ENCODE measurements at places on chromosomes 4 and X.

GRCh38 chr4:70734971-70735370, 13.2 kb downstream of the RUFY3 start:
- no peak for DNase-seq

- no peak for DNase-seq
These were observed 236.7 kb upstream of the JADE1 start for GRCh38 chr4:128572778-128573241.

- DNase-seq = no peak
These were observed 555.0 kb upstream of the DIPK2B start for GRCh38 chrX:45755703-45756102.

DNA sequence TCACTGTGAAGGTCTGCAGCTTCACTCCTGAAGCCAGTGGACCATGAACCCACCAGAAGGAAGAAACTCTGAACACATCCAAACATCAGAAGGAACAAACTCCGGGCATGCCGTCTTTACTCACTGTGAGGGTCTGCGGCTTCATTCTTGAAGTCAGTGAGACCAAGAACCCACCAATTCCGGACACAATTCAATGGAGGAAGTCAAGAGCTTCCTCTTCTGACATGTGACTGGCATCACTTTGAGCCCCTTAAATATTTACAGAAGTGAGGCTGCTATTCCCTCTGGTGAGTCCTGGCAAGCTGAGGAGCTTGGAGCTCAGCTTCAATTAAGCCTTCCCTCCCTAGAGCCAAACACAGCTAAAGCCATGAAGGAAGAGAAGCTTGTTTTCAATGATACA, 103.5 kb upstream of the SRD5A3 start:
- no peak for DNase-seq

- DNase-seq = no peak
These were observed 32.8 kb downstream of the ENOPH1 start for GRCh38 chr4:82463221-82463620.

DNA sequence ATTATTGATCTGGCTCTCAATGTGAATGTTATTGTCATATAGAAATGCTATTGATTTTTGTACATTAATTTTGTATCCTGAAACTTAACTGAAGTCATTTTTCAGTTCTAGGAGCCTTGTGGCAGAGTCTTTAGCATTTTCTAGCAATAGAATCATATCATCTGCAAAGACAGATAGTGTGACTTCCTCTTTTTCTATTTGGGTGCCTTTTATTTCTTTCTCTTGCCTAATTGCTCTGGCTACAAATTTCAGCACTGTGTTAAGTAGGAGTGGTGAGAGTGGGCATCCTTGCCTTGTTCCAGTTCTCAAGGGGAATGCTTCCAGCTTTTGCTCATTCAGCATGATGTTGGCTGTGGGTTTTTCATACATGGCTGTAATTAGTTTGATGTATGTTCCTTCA, 102.7 kb downstream of the SH3BGRL start:
- no peak for DNase-seq

DNA sequence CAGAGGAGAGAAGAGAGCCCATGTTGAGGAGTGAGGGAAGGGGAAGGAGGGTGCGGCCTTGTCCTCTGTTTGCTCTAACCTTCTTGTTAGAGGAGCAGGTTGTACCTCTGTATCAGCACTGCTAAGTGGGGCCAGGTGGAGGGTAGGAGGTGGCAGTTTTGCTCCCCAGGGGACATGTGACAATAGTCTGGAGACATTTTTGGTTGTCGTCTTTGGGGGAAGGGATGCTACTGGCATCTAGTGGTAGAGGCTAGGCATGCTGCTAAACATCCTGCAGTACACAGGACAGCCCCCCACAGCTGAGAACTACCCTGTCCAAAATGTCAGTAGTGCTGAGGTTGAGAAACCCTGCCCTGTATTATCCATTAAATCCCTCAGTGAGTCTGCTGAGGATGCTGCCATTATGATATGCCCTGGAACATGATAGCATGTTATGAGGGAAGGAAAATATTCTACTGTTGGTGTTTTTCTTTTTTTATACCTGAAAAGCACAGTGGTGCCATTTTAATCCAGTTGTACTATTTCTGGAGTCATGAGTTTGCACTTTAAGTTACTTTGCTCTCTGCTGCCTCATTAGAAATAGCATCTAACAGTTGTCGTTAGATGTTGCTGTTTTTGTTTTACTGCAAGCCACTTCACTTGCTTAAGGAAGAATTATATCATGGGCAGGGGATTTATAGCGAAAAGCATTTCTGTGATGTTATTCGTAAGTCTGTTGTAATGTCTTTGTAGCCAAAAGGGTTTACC, 90.6 kb downstream of the LRP2BP start:
- DNase-seq = no peak

GRCh38 chrX:48741834-48742233, 19.7 kb upstream of the GLOD5 start:
- DNase-seq = no peak

DNA sequence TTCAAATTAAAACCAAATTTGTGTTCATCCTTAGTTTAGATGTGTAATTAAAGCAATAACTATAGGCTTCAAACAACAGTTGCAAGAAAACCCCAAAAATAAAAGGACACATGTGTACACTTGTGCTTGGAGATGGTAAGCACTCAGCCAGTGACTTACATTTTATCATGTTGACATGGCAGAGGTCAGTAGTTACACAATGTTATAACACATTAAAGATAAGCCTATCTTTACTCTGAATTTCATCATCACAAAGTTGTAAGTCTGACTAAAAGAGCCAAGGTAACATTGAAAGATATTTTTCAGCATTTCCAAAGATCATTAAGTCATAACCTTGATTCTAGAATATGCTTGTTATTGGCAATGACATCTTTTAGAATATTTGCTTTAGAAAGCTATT, 98.5 kb upstream of the PNPLA4 start:
- no peak for DNase-seq

DNA sequence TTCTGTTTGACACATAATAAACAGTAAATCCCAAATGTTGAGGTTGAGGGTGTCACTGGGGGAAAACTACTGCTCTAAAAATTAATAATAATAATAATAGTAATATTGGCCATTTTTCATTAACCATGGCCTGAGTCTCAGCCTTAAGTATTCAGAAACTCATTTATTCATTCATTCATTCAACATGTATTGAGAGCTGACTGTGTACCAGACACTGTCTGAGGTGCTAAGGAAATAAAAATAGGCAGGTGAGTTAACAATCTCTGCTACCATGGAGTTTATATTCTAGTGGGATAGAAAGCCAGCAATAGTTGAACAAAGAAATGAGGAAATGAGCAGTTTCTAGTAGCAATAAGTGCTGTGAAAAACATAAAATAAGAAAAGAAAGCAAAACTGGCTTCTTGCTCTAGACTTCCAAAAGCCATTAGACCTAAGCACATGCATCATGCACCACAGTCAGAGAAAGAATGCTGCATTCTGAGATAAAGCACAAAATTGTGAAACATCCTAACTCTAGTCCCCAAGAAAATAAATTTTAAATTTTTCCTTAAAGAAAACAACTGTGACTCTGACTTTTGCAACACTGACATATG, 278.7 kb downstream of the RCHY1 start:
- DNase-seq = no peak

GRCh38 chrX:109389917-109390316, 92.0 kb downstream of the GUCY2F start:
- no peak for DNase-seq

DNA sequence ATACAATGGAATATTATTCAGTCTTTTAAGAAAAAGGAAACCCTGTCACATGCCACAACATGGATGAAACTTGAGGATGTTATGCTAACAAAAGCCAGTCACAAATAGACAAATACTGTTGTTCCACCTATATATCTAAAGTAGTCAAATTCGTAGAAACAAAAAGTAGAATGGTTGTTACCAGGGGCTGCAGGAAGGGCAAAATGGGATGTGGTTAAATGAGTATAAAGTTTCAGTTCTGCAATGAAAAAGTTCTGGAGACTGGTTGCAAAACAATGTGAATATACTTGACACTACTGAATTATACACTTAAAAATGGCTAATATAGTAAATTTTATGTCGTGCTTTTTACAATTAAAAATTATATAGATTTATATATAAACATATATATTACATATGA, 12.2 kb downstream of the SPOCK3 start:
- no peak for DNase-seq

DNA sequence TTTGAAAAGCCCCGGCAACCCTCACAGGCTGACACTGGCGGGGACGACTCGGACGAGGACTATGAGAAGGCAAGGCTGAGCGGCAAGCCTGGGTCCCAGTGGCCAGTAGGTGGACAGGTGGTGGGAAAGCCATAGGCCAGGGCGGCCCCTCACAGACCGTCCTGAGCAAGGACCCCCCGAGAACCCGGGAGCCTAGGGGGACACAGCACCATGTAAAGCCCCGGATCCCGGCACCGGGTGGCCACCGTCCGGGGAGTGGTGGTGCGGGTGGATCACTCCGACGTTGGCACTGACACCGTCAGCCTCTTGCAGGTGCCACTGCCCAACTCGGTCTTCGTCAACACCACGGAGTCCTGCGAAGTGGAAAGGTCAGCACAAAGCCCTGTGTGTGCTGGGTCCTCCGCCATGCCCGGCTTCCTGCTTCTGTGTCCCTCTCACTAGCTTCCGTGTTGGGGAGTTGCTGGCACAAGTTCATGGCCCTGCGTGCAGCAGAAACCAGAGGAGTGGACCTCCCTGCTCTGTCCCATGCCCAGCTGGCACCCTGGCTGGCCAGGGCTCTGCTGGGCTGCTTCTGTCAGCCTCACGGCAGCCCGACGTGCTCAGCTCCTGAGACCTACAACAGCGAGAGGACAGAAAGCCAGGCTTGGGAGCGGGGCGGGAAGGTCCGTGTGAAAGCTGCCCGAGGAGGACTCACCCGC, 11.9 kb upstream of the ADD1 start:
- DNase-seq = peak; percentile 2

DNA sequence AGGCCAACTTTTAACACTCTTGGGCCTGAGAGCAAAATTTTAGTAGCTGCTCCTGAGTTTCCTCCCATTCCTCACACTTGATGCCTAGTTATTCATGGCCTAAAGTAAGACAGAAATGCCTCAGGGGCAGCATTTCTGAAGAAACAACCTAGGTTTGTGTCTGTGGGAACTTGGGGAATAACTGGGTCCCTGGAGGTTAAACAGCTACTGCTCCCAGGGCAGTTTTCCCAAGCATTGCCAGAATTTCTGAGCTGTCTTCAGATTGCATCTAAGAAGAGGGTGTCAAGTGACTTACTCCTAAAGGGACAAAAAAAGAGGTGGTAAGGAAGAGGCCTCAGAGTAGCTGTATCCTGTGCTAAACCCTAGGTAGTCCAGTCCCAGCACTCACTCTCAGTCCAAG, 130.8 kb upstream of the ACSL4 start:
- DNase-seq = no peak

DNA sequence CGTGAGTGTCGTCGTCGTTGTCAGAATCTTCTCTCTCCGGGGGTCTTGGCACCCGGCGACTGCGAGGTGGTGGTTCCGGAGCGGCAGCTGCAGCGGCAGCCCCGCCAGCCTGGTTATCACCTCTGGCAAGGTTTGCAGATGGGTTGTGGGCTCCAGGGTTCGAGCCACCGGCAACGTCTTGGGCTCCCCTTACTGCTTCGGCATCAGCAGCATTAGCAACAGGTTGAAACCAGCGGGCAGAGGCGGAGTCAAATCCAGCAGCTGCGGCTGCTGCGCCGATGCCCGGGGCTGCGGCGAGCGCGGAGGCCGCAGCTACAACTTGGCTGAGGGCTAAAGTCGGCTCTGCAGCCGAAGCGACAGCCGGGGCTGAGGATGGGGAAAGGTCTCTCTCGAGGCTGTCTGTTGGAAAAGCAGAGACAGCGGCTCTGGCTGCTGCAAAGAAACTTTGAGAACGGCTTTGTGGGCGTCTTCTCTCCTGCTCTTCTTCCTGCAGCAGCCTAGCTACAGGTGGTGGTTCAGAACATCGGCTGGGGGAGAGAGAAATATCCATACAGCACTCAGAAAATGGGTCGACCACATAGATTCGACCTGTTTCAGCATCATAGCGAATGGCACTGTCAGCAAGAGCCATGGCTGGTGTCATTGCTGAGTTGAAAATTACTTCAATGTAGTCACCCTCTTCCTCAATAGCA, 3.6 kb downstream of the IRS4 start:
- no peak for DNase-seq

Data from activated gamma-delta T cell treated with Interleukin-2 at 50 U/mL for 16 hours (primary cell).